ENCODE measurements at places on chromosomes 1 and 21. TPM values are rescaled to one million over a fixed set of nuclear protein-coding genes. Genes with fewer than 3 reads are reported as not detected.

UCHL5 gene
- 27.9 TPM for total RNA-seq

C1orf210 gene
- not detected for total RNA-seq

HES5 gene
- not detected for total RNA-seq

GPR37L1 gene
- total RNA-seq, result not detected

ACKR1 gene
- total RNA-seq, result not detected

KRTAP13-4 gene
- total RNA-seq, result not detected

C1orf56 gene
- total RNA-seq, result 1.9 TPM

NUP210L gene
- total RNA-seq, result not detected

DMBX1 gene
- not detected for total RNA-seq

VSIG8 gene
- total RNA-seq, result 0.57 TPM

RNU1-2 gene
- total RNA-seq, result not detected

DNA sequence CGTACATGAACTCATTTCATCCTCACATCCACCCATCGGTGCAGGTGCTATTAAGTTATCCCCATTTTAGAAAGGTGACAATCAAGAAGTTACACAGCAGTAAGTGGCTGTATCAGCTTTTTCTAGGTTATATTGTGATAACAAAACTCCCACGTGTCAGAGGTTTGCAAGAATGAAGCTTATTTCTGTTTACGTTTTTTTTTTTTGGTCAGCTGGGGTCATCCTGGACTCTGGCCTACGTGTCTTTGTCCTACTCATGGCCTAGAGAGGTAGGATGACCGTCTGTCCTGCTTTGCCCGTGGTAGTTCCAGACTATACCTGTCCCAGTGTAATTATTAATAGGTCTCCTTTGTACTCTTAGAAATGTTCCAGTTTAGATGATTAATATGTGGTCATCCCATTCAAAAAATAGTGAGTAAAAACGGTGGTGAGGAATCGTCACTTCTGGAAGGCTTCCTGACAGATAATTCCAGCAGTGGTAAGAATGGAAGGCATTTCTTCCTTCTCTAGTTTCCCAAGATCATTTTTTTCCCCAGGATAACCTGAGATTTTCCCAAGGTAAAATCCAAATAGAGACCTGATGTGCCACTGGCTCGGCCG, 64.2 kb upstream of the KIF26B start:
- DNase-seq, result no peak

GRCh38 chr1:9494936-9495758, 44.1 kb upstream of the SLC25A33 start:
- DNase-seq, result peak; percentile 44

DNA sequence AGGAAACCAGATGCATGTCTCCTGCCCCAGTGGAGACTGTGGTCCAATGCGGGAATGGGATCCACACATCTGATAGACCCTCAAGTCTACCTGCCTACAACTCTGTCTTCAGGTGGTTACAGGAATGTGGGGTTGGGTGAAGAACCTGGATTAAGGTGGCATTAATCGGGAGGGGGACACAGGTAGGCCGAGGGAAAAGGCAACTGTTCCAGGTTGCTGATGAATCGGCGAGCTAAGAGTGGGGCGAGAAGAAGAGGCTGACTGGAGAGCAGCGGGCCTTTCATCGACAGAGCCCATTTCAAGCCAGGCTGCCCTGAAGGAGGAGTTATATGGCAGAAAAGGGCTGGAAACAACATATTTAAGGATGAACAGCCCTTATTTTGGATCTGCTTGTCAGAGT, 836 bp downstream of the CD2 start:
- DNase-seq, result no peak

DNA sequence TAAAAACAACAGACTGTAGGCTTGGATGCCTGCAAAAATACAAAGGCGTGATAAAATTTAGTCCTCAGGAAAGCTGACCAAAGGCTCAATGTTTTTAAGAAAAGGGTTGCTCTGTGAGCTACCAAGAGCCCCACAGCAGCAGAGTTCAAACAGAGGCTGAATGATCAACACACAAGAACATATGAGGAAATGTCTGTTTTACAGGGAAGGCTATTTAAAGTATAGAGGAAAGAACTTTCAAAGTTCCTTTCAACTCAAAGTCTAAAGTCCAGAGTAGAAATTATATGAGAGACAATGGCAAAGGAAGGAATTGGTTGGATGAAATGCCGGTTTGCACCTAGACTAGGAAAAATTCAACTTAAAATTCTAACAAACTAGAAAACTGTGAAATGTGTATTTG, 8.6 kb downstream of the CLSTN1 start:
- DNase-seq, result no peak

DNA sequence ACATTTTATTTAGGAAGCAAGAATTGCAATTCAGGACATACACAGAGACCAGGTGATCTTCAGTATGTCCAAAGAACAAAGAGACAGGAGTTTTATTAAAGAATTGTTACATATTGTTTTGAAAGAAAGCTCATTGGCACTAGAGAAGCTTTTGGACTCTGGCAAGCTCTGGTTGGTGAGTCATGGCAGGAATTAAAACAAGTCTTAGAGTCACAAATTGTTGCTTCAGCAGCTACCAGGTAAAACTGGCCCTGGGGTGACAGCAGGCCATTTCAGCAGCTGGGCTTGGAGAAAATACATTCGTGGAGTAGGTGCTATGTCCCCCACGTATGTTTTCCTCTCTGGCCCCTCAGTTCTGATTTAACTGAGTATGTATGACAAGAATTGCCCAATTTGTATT, 58.8 kb downstream of the MAP3K21 start:
- DNase-seq, result no peak

DNA sequence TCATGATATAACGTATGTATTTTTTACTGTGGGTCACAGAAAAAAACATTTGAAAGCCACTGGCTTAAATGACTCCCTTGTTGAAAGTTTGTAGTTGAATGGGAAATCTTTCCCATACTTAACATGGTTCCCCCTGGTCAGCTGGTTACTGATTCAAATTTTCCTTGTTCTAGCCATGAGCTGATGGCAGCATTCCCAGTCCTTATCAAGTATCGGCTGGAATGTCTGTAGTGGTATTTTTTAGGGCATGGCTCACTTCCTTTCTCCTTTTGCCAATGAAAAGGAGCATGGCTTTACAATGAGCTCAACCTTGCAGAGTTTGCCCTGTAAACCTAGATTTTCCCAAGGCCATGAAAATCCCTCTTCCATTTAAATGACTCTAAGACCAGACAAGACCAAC, 55.7 kb downstream of the GIPC2 start:
- DNase-seq, result peak; percentile 25

DNA sequence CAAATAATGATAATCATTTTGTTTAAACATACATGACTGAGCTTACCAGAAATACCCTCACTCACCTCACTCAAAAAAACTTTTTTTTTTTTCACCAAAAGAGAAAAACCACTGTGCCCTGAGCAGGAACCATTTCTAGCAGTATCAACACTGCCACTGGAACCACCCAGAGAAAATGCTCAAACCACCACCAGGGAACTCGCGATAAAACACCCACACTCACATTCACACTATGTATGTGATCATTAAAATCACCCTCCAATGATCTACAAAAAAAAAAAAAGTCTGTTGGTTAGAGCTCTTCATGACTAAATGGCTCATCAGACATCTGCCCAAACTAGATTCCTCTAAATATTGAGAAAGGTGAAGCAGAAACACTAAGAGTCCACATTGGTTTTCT, 11.5 kb downstream of the TIAM1 start:
- no peak for DNase-seq

DNA sequence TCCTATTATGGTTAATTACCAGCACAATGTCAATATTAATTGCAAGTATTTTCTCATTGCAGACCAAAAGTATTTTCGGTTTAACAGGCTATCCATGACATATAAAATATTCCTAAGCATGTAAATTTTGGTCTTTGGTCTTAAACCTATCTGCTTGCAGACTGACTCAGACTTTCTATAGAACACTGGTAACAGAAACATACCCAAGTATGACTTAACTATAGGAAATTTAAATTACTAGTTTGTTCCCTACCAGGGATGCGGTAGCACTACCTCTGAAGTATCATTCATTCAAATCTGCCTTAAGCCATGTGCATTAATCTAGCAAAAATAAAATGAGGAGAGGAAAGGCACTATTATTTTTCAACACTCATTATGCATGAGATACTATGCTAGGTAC, 2.9 kb downstream of the TAF1A start:
- DNase-seq, result no peak

GRCh38 chr21:14762734-14763694, 216.9 kb upstream of the SAMSN1 start:
- no peak for DNase-seq

DNA sequence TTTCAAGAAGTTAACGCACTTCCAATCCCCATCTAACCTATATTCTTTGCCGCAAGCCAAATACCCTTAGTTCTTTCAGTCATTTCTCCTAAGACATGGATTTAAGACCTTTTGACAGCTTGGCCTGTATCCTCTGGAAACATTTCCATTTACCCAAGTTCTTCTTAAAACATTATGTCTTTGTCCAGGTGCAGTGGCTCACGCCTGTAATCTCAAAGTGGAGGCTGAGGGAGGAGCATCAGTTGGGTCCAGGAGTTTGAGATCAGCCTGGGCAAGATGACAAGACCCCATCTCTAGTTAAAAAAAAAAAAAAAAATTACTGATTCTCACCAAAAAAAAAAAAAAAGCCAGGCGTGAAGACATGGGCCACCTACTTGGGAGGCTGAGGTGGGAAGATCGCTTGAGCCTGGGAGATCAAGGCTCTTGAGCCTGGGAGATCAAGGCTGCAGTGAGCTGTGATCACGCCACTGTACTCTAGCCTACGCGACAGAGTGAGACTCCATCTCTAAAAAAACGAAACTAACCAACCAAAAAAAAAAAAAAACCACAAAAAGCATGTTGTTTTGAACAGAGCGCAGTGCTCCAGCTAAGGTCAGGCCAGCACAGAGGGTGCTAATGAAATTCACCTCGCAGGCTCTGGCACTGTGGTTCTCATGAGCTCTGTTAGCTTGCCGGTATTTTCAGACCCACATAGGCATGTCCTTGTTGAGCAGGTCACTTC, 36.0 kb downstream of the NUAK2 start:
- no peak for DNase-seq

DNA sequence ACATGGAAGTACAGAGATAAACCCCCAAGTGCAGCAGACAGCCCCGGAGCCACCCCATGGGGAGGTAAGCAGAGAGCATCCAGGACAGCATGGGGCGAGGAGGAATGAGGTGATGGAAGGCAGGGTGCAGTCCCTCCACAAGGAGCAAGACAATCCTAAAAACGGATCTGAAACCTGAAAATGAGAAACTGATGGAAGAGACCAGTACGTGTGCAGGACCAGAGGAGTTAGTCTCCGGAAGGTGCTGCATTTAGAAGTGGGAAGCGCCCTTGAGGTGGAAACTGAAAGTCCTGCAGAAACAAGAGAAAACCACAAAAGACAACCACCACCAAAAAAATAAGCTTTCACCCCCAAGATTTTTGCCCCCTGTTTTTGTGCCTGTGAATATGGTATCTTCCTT, 17.4 kb upstream of the DDOST start:
- no peak for DNase-seq

GRCh38 chr21:28522014-28522799, 470.5 kb downstream of the LTN1 start:
- no peak for DNase-seq

DNA sequence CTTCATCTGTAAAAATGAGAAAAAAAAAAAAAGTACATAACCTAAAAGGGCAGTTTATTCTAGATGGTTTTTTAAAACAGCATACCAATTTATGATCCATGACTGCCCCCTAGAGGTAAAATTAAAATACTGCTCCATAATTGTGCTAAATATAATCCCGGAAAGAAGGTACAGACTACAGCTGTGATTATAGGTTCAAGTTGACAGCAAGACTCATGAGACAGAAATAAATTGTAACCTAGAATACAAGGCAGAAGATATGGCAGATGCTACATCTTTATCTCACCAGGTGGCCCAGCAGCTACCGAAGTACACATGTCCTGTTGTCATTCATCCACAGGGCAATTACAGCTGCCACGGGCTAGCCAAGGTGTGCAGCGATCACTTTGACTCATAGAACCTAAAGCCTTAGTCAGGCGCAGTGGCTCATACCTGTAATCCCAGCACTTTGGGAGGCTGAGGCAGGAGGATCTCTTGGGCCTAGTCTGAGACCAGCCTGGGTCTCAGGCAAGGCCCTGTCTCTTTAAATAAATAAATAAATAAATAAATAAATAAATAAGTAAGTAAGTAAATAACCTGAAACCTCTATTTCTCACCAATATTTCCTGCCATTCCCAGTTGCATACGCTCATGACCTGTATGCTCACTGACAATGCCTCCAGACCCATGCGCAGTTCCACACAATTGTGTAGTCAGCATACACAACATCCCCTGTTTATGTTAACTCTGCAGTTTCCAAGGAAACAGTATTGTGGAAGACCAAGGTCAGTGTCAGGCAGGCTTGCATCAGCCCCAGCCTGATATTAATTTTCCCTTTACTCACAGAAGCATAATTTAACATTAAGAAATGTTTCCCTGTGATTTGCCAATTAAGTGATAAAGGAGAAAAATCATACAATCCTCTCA, 18.3 kb upstream of the PPIE start:
- DNase-seq, result peak; percentile 51

GRCh38 chr1:47951545-47952235, 45.5 kb downstream of the TRABD2B start:
- DNase-seq, result no peak

DNA sequence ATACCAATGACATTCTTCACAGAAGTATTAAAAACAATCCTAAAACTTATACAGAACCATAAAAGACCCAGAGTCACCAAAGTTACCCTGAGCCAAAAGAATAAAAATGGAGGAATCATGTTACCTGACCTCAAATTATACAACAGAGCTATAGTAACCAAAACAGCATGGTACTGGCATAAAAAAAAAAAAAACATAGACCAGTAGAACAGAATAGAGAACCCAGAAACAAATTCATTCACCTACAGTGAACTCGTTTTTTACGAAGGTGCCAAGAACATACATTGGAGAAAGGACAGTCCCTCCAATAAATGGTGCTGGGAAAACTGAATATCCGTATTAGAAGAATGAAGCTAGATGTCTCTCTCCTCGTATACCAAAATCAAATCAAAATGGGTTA, 2.6 kb upstream of the GNG5 start:
- DNase-seq, result no peak

GRCh38 chr1:209341146-209341545, 242.4 kb upstream of the CAMK1G start:
- DNase-seq, result no peak

GRCh38 chr1:233328142-233328921, 808 bp downstream of the MAP3K21 start:
- DNase-seq, result peak; percentile 56

DNA sequence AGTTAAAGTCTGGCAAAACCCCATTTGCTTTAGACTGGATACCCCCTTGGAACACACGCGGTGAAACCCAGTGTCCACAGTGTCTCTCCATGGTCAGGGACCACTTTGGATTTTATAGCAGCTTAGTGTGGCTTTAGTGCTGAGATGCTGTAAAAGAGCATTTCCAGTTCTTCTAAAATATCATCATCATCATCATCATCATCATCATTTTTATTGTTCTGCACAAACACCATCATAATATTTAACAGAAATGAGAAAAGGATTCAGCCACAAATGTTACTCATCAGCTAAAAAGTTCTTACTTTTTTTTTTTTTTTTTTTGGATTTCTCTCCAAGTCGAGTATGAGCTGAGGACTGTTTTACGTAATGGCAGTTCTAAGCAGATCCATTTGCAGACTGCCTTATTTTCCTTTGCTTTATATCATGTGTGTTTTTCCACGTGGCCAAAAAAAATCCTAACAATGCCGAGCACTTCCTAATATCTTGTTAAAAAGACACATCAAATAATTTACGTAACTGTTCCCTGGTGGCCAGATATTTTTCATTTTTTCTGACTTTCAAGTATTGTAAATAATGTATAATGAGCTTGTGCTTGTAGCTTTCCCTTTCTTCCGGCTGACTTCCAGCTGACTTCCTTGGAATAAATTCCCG, 62.8 kb downstream of the EVA1C start:
- no peak for DNase-seq

- no peak for DNase-seq
Measured at GRCh38 chr21:31869750-31870149, 3.1 kb upstream of the HUNK start.

Data from Caki2 (cell line).